Right ventricle myocardium superior (tissue), 1 donor: ENCODE measurements at places on chromosomes 6 and 20. TPM values are rescaled to one million over a fixed set of nuclear protein-coding genes. Genes with fewer than 3 reads are reported as not detected.

Gene HLA-G
- not detected for total RNA-seq

Gene ELOVL4
- 0.13 TPM for total RNA-seq

Gene COL11A2
- total RNA-seq, result 0.94 TPM

Gene PRRC2A
- total RNA-seq, result 69.1 TPM

Gene SNRPB2
- 28.5 TPM for total RNA-seq

Gene CD24
- 0.75 TPM for total RNA-seq

Gene GSTA2
- not detected for total RNA-seq

Gene SLC17A2
- total RNA-seq, result not detected

Gene SLC12A5
- not detected for total RNA-seq

Gene C20orf141
- total RNA-seq, result not detected

Gene CST4
- total RNA-seq, result not detected

Gene APCDD1L
- total RNA-seq, result 0.54 TPM

Gene TSPO2
- not detected for total RNA-seq

Gene GCNT2
- total RNA-seq, result 37.1 TPM

Gene F13A1
- 136 TPM for total RNA-seq

Gene ANKEF1
- total RNA-seq, result 0.73 TPM

Gene WASF1
- 1.2 TPM for total RNA-seq

Gene STX11
- 8.9 TPM for total RNA-seq

Gene RBBP8NL
- not detected for total RNA-seq

Gene RIPPLY2
- total RNA-seq, result not detected

Gene SOX18
- total RNA-seq, result 34.3 TPM

Gene GPLD1
- total RNA-seq, result 1.0 TPM

Gene SLC17A4
- not detected for total RNA-seq

Gene MOXD1
- total RNA-seq, result 2.2 TPM
